ENCODE measurements at places on chromosomes 13 and 19. TPM values are rescaled to one million over a fixed set of nuclear protein-coding genes. Genes with fewer than 3 reads are reported as not detected.

MED4 gene
- polyA plus RNA-seq, result 105 TPM

GRCh38 chr13:97339019-97339987 lies 94.7 kb upstream of the RAP2A start:
- no peak for DNase-seq

ENOX1 gene
- polyA plus RNA-seq, result not detected

ZNF442 gene
- polyA plus RNA-seq, result 1.1 TPM

DNA sequence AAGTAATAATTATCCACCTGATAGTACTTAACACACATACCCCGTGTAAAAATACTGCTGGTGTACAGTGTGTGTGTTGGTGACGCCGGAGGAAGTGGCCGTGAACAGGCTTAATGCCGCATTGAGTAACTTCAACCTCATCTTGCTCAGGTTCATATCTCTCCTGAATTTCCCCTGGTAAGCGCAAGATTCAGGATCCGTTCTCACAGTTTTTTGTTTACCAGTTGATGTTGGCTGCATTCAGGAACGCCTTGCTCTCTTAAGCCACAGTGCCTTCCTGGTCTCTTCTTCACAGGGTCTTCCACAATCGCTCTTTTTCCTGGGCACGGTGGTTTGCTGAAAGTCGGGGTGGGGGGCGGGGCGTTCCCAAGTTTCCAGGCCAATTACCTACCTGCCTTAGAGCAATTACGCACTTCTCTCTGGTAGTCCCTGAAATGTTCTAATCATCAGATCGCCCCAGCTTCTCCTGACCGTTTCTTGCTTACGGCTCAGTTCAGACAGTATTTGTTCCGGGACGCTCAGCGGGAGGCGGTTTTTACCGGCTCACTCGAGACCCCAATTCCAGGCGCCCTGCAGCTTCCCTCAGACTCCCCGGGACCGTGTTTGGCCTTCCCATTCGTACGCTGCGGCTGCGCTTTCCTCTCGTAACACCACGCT lies 706 bp upstream of the DNAJC3 start:
- peak; percentile 33 for DNase-seq

PROZ gene
- polyA plus RNA-seq, result not detected

PLA2G4C gene
- not detected for polyA plus RNA-seq

DNA sequence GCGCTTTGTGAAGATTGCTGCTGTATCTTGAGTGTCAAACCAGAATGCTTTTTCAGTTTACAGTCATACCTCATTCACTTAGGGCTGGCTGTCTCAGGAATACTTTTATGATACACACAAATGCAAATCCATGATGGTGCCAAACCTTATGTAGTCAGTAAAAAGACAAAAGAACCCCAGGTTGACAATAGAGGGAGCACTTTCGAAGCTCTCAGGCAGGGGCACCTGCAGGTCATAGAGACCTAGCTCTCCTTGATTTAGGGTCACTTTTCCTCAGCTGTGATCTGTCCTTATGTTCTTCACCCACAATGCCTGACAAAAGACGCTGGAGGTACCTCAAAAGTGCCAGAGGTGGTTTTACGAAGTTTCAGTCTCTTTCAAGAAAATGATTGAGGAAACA lies 172.2 kb downstream of the DNAJC15 start:
- DNase-seq, result no peak

DNA sequence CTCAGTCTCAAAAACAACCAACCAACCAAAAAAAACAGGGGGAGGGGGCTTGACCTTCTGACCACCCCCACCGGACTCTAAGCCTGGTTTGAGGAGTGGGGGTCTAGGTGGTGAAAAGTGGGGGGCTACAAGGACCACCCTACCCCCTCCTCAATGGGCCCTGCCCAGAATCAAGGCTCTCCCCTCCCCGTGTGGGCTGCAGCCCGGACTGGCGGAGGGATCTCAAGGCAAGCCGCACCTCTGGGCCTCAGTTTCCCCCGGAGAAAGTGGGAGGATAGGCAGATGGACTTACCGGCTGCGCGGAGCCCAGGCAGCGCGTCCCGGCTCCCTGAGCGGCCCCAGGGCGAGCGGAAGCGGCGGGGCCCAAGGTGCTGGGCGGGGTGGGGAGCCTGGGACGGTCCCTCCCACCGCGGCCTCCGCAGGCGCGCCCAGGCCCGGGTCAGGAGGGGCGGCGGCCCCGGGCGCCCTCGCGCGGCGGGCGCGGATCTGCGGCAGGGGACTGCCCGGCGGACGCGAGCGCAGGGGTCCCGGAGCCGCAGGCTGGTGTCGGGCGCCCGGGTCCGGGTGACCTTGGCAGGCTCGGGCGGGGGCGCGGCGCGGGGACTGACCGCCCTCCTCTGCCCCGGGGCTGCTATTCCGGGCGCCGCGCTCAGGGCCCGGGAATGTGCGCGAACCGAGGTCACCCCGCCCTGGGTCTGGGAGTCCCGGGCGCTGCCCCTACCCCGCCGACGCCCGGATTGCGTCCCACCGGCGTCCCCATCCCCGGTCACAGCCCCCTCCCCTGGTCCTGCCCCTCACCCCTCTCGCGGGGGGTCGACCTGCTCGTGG lies at the start of gene ADAMTSL5:
Gene ADAMTSL5, minus strand, starts transcription at position 349 of the 828 bp plus-strand sequence. CDS start 2,076 bp downstream, outside the sequence.
- peak; percentile 41 for DNase-seq

- no peak for DNase-seq
These were observed 1.3 kb downstream of the PGLYRP1 start for GRCh38 chr19:46021531-46022041.

DNA sequence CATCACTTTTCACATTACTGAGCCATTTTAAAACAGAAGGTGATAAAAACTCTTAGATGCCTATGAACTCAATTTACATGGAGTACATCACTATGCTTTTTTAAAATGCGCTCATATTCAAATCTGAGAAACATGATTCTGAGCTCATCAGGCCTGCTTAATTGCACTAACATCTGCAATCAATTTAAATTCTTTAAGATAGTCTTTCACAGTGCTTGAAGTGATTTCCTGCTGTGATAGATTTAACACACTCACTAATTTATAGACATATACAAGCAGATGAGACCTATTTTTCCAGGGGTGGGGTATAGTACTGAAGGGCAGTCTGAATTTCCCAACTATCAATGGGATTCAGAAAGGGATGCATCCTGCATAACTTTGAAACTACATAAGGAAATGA lies 82.9 kb downstream of the DIAPH3 start:
- DNase-seq, result no peak

DNA sequence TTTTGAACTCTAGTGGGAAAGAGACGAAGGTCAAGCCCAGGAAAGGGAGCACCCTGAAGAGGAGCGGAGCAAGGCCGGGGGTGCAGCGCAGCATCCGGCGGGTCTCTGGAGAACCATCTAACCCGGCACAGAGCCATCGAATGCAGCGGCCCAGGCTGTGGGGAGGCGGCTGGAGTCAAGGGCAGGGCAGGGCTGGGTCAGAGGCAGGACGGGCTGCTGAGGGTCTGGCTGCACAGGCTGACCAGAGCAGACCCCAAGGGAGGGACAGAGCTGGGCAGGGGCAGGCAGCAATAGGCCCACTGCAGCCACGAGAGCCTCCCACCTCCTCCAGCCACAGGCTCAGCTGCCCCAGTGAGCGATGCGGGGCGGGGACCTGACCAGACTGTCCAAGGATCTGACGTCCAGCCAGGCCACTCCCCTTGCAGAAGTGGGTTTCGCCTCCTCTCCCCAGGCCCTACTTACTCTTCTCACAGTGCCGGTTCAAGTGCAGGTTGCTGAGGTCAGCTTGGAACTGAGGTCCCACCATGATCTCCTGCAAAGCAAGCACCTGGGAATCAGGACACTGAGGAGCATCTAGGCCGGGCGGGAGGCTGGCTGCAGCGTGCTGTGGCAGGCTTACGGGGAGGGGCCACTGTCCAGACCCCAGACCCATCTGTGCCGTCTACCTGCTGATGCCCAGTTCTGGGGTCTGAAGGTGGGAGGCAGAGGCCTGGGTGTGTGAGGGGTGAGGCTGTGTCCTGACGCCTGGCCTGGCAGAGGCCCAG lies 19.2 kb downstream of the MIER2 start:
- no peak for DNase-seq

DNA sequence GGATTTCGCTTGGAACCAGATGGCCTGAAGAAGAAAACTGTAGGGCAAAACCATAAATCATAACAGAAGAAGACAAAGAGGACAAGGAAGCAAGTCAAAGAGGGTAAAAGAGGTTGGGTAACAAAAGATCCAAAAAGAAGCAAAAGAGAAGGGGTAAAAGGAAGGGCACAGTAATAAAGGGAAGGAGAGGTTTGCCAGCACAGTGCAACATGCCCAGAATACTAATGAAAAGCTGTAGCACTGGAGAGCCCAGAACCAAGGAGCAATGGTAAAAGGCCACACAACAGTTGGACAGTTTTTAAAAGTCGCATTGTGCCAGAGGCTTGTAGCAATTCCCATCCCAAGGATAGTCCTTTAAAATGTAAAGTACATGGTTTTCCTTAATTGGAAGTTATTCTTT lies 506.6 kb downstream of the PCDH9 start:
- DNase-seq, result no peak

DNA sequence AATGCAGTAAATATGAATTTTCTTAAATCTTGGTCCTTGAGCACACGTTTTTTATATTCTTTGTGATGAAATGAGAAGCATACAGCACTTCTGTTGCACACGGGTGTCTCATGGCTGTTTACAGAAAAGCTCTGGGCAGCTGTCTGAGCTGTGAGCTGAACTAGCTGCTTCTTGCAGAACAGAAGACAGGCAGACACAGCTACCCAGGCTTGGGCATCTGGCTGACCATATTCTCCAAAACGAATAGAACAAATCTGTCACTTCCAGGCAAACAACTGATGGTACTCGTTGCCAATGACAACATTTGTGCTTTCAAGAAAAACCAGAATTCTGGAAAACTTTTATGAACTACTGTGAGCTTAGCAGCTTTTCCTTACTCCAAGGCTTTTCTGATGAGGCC lies 16.2 kb downstream of the PCID2 start:
- DNase-seq, result no peak

DNA sequence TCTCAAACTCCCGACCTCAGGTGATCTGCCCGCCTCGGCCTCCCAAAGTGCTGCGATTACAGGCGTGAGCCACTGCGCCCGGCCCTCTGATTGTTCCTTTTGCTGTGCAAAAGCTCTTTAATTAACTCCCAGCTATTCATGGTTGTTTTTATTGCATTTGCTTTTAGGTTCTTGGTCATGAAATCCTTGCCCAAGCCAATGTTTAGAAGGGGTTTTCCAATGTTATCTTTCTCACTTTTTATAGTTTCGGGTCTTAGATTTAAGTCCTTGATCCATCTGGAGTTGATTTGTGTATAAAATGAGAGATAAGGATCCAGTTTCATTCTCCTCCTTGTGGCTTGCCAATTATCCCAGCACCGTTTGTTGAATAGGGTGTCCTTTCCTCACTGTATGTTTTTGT lies 19.2 kb upstream of the GRTP1 start:
- no peak for DNase-seq

GRCh38 chr19:8334458-8335342 lies 8.4 kb downstream of the KANK3 start:
- no peak for DNase-seq

DNA sequence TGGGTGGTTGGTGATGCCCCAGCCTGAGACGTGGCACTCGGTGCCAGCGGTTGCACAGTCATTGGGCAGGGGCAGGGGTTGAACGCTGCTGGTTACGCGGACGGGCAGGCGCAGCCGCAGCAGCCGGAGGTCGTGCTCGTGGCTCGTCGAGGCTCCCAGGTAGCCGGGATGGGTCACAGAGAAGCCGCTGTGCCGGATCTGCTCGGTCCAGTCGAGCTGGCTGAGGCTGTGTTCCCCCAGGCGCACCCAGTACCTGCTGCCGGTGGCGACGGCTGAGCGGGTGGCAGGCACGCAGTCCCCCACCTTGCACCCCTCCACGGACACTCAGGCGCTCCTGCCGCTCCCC lies 2.9 kb downstream of the KLK12 start:
- no peak for DNase-seq

DNA sequence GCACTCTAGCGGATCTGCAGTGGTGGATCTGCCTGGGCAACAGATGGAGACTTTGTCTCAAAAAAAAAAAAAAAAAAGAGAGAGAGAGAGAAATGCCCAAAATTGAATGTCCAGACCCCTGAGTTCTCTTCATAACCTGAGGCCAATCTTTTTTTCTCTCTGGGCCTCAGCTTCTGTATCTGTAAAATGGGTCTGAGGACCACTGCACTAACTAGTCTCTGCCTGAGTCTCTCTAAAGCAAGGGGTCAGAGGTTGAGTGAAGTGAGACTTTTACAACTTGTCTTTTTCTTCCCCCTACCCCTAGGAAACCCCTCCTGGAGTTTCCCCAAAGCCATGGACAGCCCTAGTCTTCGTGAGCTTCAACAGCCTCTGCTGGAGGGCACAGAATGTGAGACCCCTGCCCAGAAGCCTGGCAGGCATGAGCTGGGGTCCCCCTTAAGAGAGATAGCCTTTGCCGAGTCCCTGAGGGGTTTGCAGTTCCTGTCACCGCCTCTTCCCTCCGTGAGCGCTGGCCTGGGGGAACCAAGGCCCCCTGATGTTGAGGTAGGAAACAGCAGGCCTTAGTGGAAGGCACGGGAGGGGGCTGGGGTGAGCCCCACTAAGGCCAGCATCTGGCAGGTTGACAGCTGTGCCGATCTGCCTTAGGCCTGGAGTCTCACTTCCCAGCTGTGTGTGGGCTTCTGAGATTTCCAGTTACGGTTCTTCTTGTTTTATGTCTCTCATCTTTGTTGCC lies 1.8 kb downstream of the TMEM91 start:
- peak; percentile 53 for DNase-seq

DNA sequence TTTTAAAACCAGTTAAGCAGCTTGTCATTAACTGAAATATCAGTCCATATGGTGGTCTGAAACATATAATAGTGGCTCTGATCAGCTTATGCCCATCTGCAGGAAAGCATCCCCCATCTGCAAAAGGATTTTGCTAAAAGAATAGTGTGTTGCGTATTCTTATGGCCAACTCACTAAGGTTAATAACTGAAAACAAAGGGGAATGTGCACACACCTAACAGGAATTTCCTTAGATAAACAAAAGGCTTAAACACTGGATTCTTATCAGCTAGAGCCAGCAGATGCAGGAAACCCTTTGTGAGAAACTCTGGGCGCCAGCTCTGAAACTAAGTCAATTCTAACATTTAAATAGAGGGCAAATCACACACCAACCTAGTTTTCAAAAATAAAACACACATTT lies 22.1 kb downstream of the VPS36 start:
- DNase-seq, result no peak

DNA sequence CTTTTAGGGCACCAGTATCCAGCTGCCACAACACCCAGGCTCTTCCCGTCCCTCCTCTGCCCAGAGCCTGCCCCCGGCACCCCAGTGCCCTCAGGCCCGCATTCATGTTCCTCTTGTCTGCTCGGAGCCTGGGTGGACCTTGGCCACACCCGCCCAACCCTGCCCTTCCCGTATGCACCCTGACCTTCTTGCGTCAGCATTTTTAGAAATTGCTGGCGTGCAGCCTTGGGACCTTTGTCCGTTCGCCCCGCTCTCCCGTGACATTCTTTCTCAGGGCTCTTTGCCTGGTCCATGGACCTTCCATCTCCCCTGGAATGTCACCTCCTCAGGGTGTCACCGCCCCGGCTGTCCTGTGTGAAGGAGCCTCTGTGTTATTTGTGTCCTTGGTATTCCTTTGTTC lies 7.6 kb downstream of the NUCB1 start:
- no peak for DNase-seq
